ENCODE measurements at places on chromosomes 2 and 18.

- no peak for DNase-seq
Observed at GRCh38 chr2:20207051-20207450, 17.9 kb downstream of the SDC1 start.

- DNase-seq = peak; percentile 76
Observed at GRCh38 chr18:45617284-45617683, 2.0 kb downstream of the SLC14A2 start.

- no peak for DNase-seq
Observed at GRCh38 chr2:182666674-182667314, 49.3 kb upstream of the DNAJC10 start.

GRCh38 chr2:115094441-115094840 lies 652.0 kb downstream of the DPP10 start:
- no peak for DNase-seq

- peak; percentile 90 for DNase-seq
Observed at GRCh38 chr18:22683196-22683676, 249.9 kb upstream of the RBBP8 start.

- DNase-seq = no peak
Observed at GRCh38 chr2:3344897-3345296, 32.7 kb downstream of the EIPR1 start.

DNA sequence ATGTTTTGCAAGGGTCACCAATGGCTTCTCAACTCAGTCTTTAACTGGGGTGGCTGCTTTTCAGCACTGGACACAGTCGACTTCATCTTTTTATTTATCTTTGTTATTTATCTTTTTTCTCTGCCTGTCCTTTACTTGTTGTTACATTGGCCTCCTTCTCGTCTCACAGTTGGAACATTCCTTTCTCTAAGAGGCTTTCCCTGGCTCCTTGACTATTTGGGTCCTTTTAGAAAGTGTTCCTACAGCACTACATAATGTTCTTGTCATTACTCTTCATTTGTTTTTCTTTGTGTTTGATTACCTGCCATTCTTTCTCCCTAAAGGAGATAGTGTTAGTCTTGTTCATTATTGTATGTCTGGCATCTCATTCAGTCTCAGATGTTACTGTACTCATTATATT lies 122.0 kb downstream of the KIAA1328 start:
- no peak for DNase-seq

- DNase-seq = no peak
Observed at GRCh38 chr2:237882510-237883481, 23.4 kb downstream of the RAMP1 start.

- no peak for DNase-seq
Observed at GRCh38 chr2:24734741-24735140, 58.5 kb downstream of the PTRHD1 start.

GRCh38 chr2:105812180-105813044 lies 67.7 kb downstream of the NCK2 start:
- peak; percentile 61 for DNase-seq

DNA sequence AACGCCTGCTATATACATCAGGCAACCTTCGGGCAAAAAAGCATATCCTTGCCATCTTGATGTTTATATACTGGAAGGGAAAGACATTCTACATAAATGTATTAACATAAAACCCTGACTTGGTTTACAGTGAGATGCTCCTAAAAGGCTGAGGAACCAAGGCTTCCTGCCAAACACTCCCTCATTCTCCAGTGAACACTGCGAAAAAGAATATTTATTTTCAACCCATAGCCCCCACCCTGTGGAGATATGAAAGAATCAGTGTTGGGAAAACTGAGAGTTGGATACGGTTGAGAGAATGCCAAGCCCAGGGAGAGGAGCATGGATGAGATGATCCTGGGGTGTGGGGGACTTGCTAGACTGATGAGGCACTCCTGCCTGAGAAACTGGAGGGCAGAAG lies 94.9 kb downstream of the PIEZO2 start:
- no peak for DNase-seq

DNA sequence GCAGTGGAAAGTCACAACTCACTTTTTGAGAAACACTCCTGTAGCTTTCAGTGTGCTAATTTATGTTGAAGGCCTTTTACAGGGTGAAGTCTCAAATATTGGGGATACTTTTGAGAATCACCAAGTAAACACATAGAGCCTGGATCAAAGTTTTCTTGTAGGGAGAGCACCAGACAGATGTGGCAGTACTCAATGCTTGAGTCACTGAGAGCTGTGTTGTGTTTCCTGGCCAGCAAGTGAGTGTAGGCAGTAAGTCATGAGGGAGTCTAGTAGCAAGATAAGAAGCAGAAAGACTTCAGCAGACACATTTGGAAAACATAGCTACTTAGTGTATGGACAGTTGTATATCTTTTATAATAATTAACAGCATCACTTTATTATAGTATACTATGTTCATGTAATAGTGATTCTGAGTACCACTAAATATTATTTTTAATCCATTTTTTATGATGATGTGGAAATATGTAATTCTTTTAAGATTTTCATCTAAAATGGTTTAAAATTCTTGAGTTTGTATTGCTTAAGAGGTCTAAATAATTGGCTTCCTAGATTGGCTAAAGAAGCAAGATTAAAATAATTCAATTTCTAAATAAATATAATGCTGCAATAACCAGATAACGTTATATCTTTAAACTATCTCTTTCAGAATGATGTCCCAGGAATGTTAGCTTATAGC lies 12.8 kb downstream of the PSMD1 start:
- DNase-seq = no peak

DNA sequence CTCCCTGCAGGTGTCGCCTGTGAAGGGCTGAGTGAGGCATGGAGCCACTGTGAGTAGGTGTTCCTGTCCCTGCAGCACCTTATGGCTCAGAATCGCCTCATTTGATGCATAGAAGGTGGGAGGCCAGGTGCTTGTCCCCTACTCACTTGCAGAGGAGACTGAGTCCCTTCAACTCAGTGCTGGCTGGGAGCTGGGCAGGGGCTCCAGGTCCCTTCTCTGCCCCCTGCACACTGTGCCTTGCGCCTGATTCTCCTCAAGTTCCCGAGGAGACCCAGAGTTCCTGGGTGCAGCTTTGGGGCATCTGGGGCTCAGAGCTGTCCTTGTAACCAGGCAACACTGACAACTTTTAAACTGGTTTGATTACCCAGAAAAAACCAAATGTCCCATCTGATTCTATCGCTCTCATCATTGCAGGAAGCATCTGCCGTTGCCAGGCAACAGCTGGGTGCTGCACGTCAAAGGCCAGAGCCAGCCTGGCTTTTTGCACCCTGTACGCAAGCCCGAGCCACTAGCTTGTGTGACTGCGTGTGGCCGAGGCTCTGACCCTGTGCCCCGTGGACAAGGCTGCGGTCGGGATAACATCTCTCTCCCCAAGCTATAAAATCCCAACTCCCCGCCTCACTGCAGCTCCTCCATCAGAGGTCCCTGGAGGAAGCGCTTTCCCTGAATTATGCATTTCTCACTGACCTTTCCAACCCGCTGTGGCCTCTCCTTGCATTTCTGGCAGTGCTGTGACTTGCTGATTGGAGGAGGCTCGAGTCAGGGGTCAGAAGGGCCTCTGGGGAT lies 130.8 kb upstream of the HDAC4 start:
- DNase-seq = no peak

GRCh38 chr2:69755862-69756467 lies 14.0 kb downstream of the ANXA4 start:
- peak; percentile 54 for DNase-seq

- DNase-seq = no peak
Observed at GRCh38 chr2:187075199-187075635, 226.2 kb upstream of the ZSWIM2 start.

DNA sequence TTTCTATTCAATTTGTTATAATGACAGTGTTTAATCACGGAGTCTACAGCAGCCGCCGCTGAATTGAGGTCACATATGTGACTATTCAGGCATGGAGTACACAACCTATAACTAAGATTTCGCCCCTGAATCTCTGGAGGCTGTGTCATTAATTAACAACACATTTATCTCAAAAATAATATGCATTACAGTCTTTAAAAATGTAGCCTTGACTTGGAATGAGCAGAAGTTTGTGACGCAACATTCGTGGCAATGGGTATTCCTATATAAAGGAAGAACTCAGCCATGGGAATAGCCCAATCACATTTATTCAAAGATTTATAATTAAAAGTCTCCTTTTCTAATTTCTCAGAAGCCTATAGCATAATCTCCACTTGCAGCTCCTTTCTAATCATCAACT lies 60.6 kb upstream of the LYPD1 start:
- peak; percentile 93 for DNase-seq

DNA sequence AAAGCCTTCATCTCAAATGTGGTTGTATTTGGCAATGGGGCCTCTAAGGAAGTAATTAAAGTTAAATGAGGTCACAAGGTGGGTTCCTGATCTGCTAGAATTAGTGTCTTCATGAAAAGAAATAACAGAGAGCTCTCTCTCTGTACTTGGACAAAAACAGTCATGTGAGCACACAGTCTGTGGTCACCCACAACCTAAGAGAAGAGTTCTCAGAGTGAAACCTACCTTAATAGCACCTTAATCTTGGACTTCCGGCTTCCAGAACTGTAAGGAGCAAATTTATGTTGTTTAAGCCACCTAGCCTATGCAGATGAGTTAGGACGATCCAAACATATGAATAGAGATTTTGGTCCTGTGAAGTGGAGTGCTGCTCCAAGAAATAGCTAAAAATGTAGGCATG lies 758.9 kb downstream of the LRRTM4 start:
- DNase-seq = no peak

DNA sequence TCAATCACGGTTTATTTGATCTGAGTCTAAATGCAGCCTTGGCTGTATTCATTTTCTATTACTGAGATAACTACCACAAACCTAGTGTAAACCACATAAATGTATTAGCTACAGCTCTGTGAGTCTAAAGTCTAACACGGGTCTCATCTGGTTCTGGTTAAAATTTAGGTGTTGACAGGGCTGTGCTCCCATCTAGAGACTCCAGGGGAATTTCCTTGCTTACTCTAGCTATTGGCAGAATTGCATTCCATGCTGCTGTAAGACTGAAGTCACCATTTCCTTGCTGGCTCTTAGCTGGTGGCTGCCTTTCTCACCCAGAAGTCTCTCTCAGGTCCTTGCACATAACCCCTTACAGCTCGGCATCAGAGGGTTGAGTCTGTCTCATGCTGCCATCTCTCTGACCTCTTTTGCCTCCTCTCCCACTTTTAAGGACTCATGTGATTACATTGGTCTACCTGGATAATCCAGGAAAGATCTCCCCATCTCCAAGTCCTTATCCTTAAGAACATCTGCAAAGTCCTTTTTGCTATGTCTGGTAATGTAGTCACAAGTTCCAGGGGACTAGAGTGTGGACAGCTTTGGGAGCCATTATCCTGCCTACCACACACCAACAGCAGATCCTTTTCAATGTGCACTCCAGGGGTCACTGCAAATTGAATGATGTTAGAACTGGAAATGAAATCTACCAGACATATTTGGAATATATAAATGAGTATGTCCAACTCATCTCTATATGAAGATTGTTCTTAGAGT lies 207.0 kb upstream of the AGAP1 start:
- DNase-seq = peak; percentile 90

DNA sequence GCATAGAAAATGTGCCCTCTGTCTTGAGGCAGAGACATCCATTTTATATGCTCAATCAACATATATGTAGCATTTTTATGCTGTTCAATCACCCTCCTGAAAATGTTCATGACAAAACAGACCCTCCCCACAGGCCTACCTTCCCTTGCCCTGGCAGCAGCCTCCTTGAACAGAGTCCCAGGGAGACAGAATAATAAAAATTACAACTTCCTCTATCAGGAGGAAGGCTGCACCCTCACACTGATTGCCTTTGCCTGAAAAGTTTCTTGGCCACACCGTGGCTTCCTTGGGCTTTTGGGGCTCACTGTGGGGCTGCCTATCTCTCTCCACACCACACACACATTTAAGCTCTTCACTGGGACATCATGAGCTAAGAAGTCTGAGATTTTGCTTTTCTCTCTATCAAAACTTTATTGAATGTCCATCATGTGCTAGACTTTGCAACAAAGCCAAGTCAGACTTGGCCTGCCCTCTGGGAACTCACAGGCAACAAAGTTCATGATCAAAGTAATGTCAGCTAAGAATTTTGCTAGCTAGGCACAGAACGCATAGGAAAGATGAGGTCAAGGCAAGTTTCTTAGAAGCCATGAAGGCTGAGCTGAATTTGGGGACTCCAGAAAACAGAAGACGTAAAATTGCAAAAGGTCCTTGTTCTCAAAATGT lies 101.6 kb downstream of the BCL2L11 start:
- no peak for DNase-seq

GRCh38 chr2:180334514-180334913 lies 327.4 kb upstream of the CWC22 start:
- DNase-seq = no peak

- DNase-seq = no peak
Observed at GRCh38 chr2:150374492-150374891, 113.0 kb downstream of the RND3 start.

- DNase-seq = no peak
Observed at GRCh38 chr2:144595279-144595678, 75.4 kb upstream of the ZEB2 start.

DNA sequence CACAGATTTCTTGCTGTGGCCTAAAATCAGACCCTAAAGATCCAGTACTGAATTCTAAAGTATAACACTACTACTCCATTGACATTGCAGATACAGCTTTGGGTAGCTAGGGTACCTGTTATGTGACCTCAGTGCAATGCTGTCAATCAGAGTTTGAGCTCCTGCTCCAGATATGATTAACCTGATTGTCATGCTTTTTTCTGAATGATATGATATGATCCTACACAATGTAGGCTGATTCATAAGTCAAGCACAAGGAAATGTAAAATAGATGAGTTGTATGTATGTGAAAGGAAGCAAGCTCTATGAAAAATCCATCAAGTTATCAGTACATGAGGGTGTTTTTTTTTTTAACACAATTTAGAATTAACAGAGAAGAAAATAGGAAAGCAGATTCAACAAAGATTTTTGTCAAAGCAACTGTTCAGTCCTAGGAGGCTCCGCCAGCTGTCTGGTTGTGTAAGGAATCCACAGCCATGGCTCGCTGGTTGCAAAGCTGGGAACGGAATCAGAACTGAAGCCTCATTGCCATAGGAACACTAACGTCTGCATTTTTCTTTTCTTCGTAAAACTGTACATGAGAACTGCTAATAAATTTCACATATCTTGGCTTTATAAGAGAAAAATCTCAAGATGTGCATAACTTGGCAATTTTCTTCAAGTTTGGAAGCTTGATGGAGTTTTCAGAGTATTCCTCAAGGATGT lies 52.9 kb downstream of the NR4A2 start:
- no peak for DNase-seq

GRCh38 chr18:45974088-45974536 lies 7.0 kb upstream of the EPG5 start:
- peak; percentile 86 for DNase-seq

GRCh38 chr18:908758-909724 lies 4.4 kb downstream of the ADCYAP1 start:
- DNase-seq = no peak

- no peak for DNase-seq
Observed at GRCh38 chr2:16148632-16149348, 208.4 kb downstream of the MYCN start.

GRCh38 chr18:76801567-76802505 lies 20.5 kb upstream of the ZNF236 start:
- DNase-seq = peak; percentile 41

Data from fibroblast of skin of right biceps (primary cell).